ENCODE measurements at places on chromosomes 1 and 21.

GRCh38 chr1:158087320-158087927 lies 93.3 kb upstream of the CD1D start:
- DNase-seq = peak; percentile 83

DNA sequence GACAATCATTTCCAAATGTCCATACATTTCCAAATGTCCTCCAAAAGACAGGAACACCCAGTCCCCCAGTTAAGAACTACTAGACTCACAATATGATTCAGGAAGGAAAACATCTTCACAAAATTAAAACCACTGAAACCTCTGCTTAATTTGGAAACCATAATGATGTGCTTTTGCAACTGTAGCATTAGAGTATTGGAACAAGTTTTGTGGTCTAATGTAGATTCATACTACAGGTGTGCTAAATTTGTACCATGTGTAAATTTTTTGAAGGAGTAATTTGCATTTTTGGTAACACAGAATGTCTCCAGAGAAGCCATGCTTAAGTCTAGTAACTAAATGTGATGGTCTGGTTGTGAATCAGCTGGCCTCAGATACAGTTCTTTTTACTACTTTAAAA lies 129.6 kb downstream of the DPYD start:
- DNase-seq = no peak

DNA sequence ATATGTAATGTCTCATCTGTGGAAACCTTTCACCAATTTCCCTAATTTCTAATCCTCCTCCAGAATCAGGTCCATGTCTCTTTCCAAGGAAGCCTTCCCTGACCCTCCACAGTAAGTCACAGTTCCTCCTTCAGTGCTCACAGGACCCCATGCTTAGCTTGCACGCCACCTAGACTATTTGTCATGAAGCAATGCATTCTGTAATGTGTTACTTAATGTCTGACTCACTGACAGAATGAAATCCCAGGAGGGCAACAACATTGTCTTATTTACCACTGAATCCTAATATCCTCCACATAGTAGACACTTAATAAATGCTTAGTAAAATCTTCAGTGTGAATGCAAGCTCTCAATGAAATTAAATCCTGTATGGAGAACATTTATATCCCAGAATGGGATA lies 245.9 kb upstream of the PLD5 start:
- no peak for DNase-seq

DNA sequence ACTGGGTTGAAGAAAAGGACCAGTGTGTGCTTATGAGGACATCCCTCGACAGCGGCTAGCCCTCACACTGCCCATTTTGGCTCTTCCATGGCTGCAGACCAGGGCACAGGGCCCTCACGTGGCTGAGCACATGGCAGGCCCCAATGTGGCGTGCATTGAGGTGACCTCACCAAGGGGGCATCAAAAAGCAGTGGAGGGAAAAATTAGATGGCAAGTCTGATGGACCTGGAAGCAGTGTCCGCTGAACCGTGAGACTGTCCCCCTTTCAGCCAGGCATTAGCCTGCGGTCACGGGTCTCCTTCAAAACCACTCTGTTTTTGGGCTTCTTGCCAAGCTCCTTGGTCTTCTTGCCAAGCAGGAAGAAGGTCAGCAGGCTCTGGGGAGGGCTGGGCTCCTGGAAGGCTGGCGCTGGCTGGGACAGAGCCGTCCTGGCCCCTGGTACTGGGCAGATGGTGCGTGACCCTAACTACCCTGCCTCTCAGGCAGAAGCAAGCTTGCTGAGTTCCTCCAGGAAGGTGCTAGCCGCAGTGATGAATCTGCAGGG lies 30.8 kb downstream of the TRIM67 start:
- no peak for DNase-seq

- no peak for DNase-seq
Observed at GRCh38 chr1:232218955-232219865, 410.7 kb downstream of the SIPA1L2 start.

- no peak for DNase-seq
Observed at GRCh38 chr1:53669621-53670191, 69.3 kb downstream of the GLIS1 start.

- DNase-seq = no peak
Observed at GRCh38 chr1:44785501-44786137, 2.4 kb downstream of the BEST4 start.
